ENCODE measurements at places on chromosomes 13 and 19.

- no peak for DNase-seq
Observed at GRCh38 chr19:731000-731399, 19.9 kb upstream of the MISP start.

- DNase-seq = no peak
Observed at GRCh38 chr13:23081901-23082300, 98.9 kb upstream of the SGCG start.

GRCh38 chr19:38850436-38850975 is 720 bp upstream of the HNRNPL start:
- DNase-seq = peak; percentile 100

DNA sequence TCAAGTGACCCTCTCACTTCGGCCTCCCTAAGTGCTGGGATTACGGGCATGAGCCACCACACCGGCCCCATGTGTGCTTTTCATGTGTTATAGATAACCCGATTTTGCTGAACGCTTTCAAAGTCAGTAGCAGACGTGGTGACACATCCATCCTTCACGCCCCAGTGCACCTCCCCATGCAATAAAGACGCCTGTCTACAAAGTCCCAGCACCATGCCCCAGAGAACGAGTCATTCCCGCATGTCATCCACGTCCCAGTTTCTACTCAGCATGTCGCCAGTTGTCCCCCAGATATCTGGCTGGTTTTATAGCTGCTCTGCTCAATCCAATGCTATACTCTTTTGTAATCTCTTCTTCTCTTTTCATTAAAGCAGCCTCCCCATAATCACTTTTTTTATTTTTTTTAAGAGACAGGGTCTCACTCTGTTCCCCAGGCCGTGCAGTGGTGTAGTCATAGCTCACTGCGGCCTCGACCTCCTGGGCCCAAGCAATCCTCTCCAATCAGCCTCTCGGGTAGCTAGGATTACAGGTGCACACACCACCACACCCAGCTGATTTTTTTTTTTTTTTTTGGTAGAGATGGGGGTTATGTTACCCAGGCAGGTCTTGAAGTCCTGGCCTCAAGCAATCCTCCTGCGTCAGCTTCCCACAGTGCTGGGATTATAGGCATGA is 42.5 kb downstream of the DNM2 start:
- peak; percentile 39 for DNase-seq

GRCh38 chr13:69194130-69194529 is 913.5 kb upstream of the ATXN8OS start:
- DNase-seq = no peak

DNA sequence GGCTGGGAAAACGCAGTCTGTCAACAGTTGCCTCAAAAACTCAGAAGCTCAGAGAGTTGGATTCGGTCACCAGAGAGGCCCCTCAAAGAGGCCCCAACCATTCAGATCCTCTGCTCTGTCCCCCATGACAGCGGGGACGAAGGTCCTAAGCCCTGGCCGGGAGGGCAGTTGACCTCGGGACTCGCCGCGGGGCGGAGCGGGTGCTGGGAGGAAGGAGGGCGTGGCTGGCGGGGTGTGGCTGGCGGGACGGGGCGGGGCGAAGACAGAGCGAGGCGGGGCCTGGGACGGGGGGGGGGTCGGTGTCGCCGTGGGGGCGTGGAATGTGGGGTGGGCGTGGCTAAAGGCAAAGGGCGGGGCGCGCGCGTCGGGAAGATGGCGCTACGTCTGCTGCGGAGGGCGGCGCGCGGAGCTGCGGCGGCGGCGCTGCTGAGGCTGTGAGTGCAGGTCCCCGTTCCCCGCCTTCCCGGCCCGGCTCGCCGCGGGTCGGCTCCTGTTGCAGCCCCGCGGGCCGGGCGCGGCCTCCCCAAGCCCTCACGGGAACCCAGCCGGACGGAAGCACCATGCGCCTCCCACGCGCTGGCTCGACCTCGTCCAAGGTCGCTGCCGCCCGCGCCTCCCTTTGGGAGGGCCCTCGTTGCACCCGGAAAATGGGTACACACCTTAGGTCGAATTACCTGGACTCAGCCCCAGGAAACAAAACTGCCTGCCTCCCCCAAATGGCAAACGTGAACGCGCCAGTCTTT is 105.2 kb downstream of the TM9SF2 start:
- DNase-seq = peak; percentile 92

- DNase-seq = peak; percentile 91
Observed at GRCh38 chr19:45643024-45643926, 4.1 kb upstream of the EML2 start.

- no peak for DNase-seq
Observed at GRCh38 chr13:45385907-45386553, 32.1 kb downstream of the SLC25A30 start.

DNA sequence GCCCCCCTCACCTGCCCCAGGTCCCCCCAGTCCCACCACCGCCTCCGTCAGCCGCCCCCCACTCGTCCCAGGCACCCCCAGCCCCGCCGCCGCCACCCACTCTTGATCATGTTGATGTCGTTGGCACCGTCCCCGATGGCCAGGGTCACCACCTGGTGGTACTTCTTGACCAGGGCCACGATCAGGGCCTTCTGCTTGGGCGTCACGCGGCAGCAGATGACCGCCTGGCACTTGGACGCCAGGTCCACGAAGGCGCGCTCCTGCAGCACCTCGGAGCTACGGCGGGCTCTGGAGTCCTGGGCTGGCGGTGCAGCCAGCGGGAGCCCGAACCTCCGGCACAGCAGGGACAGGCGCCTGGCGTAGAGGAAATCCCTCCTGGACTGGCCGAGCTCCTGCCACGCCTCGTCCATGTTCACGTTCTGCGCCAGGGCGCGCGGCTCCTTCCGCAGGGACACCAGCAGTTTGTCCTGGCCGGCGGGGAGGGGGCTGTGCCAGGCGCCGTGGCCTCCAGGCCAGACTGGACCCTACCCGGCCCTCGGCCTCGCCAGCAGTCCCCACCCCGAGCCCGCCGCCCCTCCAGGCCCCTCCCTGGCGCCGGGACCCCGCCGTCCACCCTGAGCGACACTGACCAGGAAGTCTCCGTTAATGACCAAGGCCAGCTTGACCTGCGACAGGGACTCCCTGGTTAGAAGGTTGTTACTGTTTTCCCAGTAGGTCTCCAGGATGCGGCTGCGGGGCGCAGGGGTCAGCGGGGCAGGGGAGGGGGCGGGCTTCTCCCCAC is 22.6 kb downstream of the ATP8B3 start:
- no peak for DNase-seq

DNA sequence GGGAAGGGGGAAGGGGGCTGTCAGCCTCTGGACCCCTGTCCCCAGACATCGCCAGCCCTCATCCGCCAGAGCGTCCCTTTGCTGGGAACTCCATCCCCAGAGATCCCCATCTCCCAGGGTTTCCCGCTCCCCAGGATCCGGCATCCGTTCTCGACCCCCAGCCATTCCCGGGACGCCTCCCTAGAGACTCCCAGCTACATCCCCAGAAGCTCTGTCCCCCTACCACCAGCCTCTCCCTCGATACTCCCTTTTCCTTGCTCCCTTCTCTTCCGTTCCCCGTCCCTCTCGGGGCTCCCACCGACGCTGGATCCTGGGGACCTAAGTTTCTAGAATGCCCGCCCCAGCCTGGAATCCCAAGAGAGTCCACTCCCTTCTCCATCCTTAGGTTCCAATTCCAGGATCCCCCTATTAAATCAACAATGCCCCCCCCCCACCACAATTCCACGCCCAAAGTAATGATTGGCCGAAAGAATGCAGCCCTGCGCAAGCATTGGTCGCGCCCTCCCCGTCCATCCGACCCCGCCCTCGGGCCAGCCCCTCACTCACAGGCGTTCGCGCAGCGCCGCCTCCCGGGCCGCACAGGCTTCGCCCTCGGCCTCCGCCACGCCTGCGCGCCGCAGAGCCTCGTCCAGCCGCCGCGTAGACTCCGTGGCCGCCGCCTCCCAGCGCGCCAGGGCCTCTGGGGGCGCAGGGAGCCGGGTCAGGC is 3.2 kb downstream of the CCDC194 start:
- peak; percentile 95 for DNase-seq

- no peak for DNase-seq
Observed at GRCh38 chr13:100440751-100441425, 147.7 kb downstream of the GGACT start.

GRCh38 chr13:28301839-28302238 is 163.5 kb downstream of the PAN3 start:
- DNase-seq = no peak

DNA sequence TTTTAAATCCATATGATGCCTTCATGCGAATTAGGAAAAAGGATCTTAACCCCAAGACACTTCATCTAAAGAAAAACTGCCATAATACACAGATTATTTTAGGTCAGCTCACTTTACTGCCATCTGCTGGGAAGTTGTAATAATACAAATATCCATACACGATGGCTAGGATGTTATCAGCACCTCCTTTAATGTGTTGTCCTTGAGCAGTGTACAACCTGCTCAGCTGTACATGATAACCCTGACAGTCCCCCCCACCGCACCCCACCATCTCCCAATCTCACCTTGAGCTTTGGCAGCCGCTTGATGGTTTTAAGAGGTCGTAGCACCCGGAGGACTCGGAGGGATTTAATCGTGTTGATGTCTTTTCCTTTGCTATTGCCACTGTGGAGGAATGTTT is 112.2 kb downstream of the IER2 start:
- DNase-seq = peak; percentile 76

GRCh38 chr19:45446944-45447343 is 20.9 kb upstream of the FOSB start:
- no peak for DNase-seq

DNA sequence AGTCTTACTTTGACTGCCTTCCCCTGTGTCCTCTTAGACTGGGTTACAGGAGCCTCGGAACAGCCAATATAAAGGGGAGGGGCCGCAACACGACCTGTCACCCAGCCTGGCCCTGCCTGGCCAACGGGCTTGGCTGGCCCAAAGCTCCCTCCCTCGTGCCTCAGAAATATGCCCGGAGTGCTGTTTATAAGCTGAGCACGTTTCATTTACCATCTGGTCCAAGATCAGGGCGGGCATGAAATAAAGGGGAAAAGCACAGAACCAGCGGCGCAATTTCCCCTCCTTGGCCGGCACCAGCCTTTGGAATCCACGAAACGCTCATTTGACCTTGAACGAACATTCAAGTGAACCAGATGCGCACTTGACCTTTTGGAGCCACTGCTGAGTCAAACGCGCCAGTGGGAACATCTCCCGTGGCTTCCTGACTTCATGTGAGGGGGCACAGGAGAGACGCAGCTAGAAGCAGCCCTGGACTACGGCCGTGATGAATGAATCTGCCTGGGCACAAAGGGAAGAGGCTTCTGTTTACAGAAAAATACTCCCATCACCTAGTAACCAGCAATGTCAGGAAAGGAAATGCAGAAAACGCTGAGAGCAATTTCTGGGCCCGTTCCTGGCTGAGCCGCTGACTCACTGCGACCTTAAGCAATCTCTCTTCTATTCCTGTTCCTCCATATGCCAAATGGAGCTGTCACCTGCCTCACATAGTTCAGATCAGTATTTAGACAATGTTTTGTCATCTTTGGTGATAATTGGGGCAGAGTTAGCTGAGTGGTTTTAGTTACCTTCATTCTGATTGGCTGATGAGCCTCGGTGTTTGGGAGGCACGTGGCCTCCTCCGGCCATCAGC is 53.3 kb downstream of the RFX2 start:
- peak; percentile 74 for DNase-seq

- peak; percentile 54 for DNase-seq
Observed at GRCh38 chr19:43820098-43820883, 6.8 kb upstream of the ZNF283 start.

GRCh38 chr13:76884186-76884906 is 1.9 kb downstream of the KCTD12 start:
- DNase-seq = peak; percentile 46

- no peak for DNase-seq
Observed at GRCh38 chr13:101035119-101035620, 360.6 kb upstream of the TMTC4 start.

GRCh38 chr13:113087923-113088690 is 17.5 kb upstream of the F7 start:
- DNase-seq = no peak

DNA sequence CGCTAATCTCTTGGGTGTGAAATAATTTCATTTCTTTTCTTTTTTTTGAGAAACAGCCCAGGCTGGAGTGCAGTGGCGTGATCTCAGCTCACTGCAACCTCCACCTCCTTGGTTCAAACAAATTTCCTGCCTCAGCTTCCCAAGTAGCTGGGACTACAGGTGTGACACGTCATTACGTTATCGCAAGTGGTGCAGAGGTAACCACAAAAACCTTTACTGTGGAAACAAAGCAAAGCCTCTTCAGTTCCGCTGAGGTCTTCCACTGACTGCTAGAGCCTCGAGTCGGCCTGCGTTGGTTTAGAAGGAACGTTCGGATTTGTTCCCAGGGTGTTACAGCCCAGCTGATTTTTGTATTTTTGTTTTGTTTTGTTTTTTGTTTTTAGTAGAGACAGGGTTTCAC is 2.0 kb upstream of the ZNF784 start:
- DNase-seq = no peak

DNA sequence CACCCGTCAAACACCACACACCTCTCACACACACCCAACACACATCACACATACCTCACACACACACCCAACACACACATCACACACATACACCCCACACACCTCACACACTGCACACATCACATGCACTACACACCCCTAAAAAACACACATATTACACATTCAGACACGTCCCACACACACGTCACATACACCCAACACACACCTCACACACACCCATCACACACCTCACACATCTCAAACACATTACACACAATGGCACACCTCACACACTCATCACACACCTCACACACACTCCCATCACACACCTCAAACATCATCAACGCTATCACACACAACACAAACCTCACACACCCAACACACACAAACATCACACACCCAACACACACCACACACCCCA is 133.1 kb downstream of the CRYL1 start:
- no peak for DNase-seq

GRCh38 chr19:13160557-13160956 is 10.3 kb downstream of the IER2 start:
- no peak for DNase-seq

GRCh38 chr19:15264061-15264932 is 32.0 kb upstream of the EPHX3 start:
- peak; percentile 59 for DNase-seq

DNA sequence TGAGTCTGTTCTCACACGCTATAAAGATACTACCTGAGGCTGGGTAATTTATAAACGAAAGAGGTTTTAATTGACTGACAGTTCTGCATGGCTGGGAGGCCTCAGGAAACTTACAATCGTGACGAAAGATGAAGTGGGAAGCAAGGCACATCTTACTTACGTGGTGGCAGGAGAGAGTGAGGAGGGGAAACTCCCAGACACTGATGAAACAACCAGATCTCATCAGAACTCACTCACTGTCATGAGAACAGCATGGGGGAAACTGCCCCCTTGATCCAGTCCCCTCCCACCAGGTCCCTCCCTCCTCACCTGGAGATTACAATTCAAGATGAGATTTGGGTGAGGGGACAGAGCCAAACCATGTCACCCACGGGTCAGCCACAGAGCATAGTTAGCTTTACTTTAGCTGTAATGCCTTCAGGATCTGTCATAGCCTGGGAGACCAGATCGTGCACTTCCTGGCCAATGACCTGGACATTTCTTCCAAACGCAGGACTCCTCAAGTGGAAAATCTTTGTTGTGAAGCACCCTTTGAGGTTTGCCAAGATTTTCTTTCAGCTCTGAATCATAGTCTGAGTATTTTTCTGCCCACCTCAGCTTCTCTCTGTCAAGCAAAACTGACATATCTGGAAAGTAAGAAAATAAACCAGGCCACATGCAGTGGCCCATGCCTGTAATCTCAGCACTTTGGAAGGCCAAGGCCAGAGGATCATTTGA is 25.2 kb upstream of the HIF3A start:
- DNase-seq = no peak

GRCh38 chr19:50820086-50820485 is 3.5 kb downstream of the KLK1 start:
- DNase-seq = no peak

GRCh38 chr13:95437561-95437960 is 115.0 kb upstream of the CLDN10 start:
- DNase-seq = no peak

- DNase-seq = no peak
Observed at GRCh38 chr19:55373306-55373992, 3.2 kb upstream of the TMEM190 start.

Data from brain (organoid and tissue), 16 donors.